ENCODE measurements at places on chromosomes 16 and 17. TPM values are rescaled to one million over a fixed set of nuclear protein-coding genes. Genes with fewer than 3 reads are reported as not detected.
A peak's percentile ranks its signal among the peaks of the same experiment; 100 is the strongest.

- DNase-seq = no peak
Measured at GRCh38 chr16:52405441-52405840, 141.5 kb downstream of the TOX3 start.

DNA sequence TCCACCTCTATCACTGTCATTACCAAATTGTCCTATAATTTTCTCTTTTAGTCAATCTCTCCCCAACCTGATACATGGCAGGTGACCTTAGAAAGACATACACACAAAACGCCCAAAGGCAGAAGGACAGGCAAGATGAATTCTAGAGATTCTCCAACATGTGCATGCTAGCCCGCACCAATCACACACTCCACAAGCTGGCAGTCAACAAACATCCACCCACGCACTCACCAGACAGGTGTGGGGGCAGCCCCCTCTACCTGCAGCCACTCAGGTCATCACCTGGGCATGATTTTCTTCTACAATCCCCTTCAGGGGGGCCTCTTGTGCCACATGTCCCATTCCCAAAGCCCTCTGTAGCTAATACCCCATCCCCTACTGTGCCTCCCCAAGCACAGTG lies 9.5 kb downstream of the MPP2 start:
- DNase-seq = no peak

GRCh38 chr16:56068816-56069215 lies 122.5 kb upstream of the GNAO1 start:
- DNase-seq = no peak

DNA sequence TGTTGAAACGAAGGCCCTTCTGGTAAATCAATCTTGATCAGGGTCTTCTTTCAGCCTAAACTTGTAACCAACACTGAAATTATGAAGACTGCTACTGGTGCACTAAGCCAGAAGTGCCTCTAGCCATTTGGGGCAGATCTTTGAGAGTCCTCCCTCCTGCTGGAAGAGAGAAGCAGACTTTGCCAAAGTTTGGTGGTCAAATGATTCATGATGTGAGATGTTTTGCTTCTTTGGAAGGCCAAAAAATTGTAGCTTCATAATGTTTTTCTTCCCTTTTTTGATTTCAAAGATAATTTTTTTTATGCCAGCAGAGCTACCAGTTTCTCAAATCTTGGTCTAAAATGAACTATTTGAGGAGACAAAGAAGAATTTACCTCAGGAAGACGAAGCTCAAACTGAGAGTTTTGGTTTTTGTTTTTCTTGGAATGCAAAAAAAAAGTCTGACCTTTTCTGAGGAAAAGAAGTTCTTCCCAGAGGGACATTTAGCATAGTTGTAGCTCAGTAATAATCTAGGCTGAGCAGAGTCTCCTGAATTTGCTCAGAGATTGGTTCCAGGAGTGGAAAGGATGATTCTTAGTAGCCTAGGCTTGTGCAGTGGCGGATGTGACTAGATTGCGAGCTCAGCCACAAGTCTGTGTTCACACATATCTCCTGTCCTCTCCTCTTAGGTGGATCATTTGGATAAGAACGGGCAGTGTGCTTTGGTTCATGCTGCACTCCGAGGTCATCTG lies 50.9 kb downstream of the CYB561 start:
- DNase-seq = no peak

DNA sequence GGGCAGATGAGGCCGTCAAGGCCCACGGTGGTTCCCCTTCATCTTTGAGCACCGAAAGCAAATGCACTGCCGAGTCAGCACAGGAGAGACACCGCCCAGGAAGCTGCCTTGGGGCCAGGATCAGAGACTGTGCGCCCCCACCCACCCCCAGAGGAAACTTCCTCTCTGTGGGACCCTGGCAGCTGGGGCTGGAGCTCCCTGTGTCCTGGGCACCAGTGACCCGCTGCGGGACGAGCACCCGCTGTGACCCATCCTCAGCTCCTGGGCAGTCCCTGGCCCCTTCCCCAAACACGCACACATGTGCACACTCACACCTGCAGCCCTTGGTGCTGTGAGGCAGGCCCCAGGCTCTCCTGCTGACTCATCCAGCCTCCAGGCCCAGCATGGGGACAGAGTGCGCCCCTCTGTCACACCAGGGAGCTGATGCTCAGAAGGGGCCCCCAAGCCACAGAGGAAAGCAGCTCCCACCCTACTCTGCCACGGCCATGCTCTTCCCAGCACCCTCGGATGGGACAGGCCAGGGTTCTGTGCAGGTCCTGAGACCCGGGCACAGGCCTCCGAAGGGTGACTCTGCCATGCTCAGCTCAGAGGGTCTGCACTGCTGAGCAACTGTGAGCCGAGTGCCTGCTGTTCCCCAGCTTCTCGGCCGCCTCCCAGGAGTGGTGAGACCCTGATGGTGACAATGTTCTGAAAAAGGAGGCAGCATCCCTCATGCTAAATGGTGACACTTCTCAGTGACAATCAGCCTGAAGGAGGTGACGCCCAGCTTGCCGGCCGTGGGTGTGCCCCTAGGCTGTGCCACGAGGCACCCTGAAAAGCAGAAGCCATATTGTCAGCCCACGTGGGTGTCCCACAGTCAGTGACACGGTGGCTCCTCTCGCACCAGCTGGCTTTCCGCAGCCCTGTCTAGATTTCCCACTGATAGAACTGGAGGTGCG lies 3.6 kb downstream of the PIEZO1 start:
- no peak for DNase-seq

DNA sequence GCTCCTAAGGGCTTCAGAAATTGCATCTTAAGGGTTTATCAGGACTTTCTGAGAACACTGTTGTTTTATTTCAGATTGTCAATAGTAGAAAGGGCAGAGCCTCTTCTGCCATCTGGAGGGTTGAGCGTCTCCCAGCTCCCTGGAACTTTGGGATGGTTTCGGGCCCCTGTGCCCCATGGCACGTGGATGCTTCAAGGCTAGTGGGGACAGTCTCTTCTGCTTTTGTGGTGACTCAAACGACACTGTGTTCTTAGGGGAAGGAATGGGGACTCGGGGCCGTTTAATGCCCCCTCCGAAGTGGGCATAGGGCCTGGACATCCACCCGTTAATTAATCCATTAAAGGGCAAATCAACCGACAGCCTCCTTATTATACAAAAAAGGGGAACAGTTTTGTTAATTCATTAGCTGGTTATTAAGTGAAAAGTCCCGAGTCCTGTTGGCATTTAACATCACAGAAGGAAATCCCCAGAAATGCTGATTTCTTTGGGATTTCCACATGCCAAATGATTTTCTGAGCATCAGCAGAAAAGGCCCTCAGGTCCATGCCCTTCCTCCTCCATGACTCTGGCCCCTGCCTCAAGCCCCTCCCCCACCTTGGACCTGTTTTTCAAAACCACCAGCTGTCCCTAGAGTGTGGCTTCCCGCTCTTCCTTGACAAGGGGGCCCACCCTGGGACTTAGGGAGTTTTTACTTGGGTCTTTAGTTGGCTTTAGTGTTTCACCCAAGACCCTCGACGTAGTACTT lies 68.7 kb downstream of the ARSG start:
- no peak for DNase-seq

DNA sequence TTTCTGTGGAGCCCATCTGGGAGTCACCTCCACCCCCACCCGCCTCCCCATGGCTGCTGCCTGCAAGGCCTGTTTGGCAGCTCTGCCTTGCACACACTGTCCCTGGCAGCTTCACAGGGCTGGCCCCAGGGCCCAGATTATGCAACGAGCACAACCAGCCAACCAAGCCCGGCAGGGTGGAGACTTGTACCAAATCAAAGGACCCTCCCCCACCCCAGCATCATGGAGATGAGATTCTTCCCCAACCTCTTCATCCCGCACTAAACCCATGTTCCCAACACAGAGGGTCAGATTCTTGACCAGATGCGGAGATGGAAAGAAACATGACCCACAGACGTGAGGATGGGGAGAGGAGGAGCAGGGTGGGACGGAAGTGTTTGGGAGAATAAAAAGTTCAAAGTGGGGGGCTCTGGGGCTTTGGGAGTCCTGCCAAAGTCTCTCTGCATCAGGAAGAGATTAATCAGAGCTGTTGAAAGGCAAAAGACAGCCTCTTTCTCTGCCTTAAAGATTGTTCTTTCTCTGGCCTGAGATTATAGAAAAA lies 3.8 kb downstream of the SMARCD2 start:
- DNase-seq = no peak

DNA sequence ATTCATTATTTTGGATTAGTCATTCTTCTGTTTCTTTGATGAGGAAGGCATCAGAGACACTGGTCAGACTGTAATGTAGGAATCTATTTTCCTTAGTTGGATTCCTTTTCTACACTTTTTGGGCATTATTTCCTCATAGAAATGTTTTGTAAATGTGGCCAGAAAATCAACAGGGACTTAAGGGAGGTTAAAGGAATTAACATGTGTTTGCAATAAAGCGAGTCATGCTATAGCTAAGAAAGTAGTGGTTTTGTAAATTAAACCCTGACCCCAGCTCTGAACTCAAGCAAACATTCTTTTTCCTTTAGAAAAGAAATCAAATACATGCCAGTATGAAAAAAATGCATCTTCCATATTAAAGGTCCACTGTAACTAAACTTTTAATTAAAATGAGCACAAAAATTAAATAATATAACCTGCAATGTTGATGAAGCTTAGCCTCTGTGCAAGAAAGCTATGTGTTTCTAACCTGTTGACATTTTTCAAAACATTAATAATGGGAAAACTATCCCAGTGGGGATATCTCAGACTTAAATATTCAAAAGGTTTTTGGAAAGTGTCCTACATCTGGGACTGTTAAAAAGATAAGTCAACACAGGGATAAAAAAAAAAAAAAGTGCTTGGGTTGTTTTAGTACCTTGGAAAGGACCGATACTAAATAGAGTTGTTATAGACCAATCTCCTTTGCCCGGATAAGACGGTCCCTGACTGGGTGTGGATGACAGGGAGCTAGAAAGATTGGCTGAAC lies 428.0 kb downstream of the CA10 start:
- no peak for DNase-seq

- DNase-seq = no peak
Measured at GRCh38 chr16:84459941-84460405, 44.5 kb downstream of the MEAK7 start.

GRCh38 chr17:79623786-79624717 lies 13.2 kb upstream of the RBFOX3 start:
- no peak for DNase-seq

DNA sequence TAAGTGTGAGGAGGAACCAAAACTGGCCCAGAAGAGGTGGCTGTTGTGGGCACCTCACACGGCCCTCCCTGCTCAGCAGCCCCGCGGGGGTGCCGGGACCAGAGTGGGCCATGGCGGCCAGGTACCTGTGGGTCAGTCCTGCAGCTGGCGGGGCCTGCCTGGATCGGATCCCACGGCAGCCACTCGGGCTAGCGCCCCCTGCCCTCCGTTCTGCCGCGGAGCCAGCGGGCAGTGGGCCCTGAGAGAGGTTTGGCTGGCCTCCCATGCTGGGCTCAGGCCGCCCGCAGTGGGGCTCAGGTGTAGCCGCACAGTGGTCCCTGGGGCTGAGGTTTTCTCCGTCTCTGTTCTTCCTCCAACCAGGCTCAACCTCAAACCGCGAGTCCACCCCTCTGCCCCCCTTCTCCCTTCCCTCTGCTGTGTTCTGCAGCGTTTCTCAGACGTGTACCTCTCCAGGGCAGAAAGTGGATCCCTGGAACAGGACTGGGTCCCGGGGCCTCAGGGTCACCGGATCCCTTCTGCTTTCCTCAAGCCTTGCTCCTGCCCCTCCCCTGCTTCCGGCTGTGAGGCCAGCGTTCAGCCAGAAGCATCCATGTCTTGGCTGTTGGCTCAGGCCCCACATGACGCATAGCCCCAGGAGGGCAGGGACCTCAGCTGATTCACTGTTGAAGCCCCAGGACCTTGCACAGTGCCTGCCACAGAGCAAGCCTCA lies 28.6 kb upstream of the ITGA3 start:
- DNase-seq = peak; percentile 98

DNA sequence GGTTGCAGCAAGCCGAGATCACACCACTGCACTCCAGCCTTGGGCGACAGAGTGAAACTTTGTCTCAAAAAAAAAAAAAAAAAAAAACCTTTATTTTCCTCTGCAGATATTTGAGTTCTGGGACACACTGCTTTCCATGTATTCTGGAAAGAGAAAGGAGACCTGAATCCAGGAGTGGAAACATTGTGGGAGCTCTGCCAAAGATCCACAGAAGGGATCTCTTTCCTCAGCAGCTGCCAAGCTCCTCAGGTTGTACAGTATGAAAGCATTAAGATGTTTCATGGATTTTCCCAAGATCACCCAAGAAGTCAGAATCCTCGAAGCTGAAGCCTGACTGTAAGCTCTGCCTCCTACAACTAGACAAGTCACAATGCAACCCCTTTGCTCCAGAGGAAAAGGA lies 13.5 kb downstream of the NPRL3 start:
- DNase-seq = no peak

GRCh38 chr16:51845586-51846305 lies 694.7 kb upstream of the SALL1 start:
- DNase-seq = no peak

- DNase-seq = no peak
Measured at GRCh38 chr16:21602785-21603184, 3.4 kb downstream of the METTL9 start.

DNA sequence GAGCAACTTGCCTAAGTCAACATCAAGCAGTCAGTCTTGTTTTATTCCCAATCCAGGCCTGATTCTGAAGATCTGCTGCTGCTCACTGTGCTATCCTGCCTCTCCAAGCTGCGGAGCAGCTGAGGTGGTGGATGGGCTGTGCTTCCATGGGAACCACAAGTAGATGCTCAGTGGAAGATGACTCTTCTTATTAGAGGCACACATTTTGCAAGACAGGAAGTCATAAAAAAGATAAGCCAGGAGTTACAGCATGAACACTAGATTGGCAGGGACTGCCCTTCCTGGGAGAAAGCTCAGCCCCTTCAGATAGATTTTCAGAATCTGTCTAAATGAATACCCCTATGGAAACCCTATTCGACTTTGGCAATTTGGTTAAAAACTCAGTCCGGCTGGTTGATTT lies 143.1 kb downstream of the SHISA6 start:
- peak; percentile 7 for DNase-seq

DNA sequence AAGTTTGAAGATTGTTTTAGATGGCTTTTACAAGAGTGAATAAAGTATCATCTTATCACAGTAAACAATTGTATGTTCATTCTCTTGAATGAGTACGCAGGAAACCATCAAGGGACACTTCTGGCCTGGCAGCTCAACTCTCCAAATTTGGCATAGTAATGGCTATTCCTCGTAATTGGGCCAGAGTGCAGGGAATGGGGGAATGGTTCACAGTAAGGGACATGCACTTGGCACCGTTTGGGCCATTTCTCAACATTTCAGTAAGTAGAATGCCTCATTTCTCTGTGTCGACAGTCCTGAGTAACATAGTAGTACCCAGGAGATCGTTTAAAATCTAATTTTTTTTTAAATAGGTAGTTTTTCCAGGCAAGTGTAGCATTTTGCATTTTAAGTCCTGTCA lies 309.6 kb downstream of the KCNJ2 start:
- DNase-seq = no peak

GRCh38 chr16:20886320-20886719 lies 13.8 kb downstream of the DCUN1D3 start:
- no peak for DNase-seq

ADAMTS18 gene
- total RNA-seq = 0.03 TPM

SLFN14 gene
- not detected for total RNA-seq

RSPRY1 gene
- total RNA-seq = 36.6 TPM

TPSG1 gene
- not detected for total RNA-seq

UNKL gene
- total RNA-seq = 17.0 TPM

TNP2 gene
- not detected for total RNA-seq

C1QL1 gene
- total RNA-seq = 3.6 TPM

ADAP2 gene
- total RNA-seq = not detected

All from HT1080 (cell line).